ENCODE measurements at places on chromosomes 6 and 20.
A peak's percentile ranks its signal among the peaks of the same experiment; 100 is the strongest.

DNA sequence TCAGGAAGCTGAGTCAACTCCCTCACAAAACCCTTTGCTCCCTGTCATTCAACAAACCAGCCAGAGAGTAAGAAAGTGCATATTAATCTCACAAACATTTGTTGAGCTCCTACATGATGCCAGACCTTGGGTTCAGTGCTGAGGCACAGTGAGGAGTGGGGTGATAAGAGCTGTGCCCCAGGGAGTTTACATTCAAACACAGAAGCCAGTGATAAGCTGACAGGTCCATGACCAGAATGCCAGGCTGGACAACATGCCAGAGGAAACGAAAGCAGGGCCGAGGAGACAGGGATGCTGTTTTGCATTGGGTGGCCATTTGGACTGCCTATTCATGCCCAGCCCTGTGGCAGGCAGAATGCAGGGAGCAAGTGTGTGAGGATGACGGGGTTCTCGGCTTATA lies 76.7 kb downstream of the LRFN2 start:
- DNase-seq: no peak

DNA sequence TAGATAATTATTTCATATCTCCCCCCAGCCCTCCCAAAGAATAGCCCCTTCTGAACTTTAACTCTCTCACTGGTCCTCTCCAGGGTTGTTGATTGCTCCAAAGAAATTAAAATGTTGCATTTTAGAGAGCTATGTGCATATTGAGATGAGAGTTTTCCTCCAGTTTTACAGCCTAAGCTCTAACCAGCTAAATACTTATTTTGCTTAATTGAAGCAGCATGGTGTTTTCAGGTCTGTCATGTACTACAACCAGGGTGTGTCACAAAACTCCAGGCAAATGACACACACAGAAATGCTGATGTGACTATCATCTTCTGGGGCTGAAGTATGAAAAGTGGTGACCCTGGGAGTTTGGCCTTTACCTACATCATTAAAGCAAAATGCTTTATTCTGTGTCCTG lies 196.8 kb upstream of the STXBP5 start:
- DNase-seq: no peak

- DNase-seq: no peak
Observed at GRCh38 chr6:142707255-142707654, 237.7 kb downstream of the HIVEP2 start.

GRCh38 chr6:154356690-154357089 lies at the start of gene IPCEF1:
Gene IPCEF1, minus strand, starts transcription at chr6:154356803. Its CDS starts 90,856 bp downstream, at chr6:154265947.
- DNase-seq: no peak

GRCh38 chr6:33567836-33568235 lies 12.2 kb downstream of the BAK1 start:
- DNase-seq: no peak

- DNase-seq: peak; percentile 79
Observed at GRCh38 chr6:134240665-134241431, 77.1 kb downstream of the SGK1 start.

DNA sequence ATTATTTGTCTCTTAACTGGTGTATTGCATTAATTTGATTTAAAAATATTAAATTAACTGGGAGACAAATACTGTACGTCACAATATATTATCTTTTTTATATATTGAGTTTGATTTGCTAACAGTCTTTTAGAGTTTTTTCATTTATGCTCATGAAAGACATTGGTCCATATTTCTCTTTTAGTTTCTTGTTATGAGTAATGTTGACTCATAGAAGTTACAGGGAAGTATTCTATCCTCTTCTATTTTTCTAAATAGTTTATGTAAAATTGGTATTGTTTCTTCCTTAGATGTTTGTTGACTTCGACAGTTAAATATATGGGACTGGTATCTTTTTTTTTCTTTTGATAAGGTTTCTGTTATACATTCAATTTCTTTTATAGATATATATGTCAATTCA lies 1115.6 kb upstream of the CITED2 start:
- DNase-seq: no peak

DNA sequence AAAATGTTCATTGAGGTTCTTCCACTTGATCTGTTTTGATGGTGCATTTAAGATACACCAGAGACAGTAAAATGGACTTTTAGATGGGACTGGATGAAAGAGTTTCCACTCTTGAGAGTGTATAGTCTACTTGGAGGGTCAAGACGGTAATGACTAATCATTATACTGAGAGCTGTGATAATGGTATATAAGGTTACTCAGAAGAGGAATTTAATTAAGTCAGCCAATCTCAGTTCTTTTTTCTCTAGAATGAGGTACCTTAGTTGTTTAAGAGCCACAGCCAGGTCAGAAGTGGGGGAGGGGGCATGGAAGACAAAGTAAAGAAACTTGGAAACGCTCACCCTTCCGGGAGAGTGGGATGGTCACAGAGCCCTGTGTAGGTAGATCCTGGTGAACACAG lies 123.9 kb downstream of the MAP3K4 start:
- DNase-seq: no peak

DNA sequence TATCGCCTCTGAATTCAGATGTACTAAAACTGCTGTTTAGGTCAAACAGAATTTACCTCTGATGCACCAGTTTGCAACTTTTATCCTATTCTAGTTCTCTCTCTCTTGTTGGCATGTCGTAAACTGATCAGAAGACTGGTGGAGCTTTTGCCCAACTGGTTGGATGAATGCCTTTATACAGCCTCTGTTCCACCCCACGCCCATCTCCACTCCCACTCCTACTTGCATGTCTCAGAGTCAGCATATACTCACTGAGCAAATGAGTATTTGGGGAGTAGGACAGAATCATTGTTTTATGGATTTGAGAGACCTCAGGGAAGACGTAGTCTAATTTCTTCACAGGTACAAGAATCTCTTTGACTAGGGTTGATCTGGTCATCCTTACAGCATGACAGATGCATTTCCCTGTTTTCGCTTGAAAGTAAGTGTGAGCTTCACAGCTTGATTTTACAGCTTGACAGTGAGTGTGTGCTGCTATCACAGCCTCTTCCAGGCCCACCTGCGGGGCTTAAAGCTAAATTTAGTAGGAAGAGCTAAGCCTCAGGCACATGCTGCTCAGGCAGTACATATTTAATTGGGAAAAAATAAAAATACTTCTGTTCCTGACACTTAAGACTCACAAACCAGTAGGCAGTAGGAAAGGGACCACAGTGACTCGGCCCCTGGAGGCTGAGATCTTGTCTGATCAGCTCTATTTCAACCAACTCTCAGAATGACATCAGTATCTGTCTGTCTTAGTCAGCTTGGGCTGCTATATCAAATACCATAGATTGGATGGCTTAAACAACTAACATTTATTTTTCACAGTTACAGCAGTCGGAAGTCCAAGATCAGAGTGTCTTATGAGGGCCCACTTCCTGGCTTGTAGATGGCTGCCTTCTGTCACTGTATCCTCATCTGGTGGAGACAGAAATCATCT lies 30.4 kb downstream of the TRMT6 start:
- peak; percentile 54 for DNase-seq

DNA sequence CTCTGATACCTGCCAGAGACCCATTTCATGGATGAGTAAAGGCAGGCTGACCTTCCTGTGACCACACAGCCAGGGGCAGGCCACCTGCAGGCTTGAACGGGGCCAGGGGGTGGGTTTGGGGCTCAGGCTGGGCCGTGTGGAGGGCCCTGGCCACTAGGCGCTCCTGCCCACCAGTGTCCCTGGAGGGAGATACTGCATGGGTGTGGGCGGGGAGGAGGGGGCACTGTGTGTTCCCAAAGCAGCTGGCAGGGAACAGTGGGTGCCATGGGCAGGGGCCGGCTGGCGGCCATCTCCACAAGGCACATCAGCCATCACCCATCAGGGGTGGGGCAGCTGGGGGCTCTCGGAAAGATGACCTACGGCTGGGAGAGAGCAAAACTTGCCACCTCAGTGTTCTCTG lies 15.4 kb downstream of the SRC start:
- DNase-seq: no peak

GRCh38 chr6:38638941-38639497 lies 710 bp downstream of the BTBD9 start:
- DNase-seq: peak; percentile 81

DNA sequence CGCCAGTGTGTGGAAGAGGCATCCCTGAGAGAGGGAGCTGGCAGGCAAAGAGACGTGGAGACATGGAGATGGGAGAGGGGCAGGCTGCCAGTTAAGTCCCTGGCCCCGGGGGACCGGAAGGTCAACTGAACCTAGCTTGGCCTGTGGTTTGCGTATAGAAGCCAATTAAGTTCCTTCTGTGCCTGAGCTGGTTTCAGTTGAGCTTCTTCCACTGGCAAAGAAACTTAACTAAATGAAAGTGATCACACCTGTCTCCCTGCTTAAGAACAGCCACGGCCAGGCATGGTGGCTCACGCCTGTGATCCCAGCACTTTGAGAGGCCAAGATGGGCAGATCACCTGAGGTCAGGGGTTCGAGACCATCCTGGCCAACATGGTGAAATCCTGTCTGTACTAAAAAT lies 26.7 kb upstream of the NNAT start:
- no peak for DNase-seq

GRCh38 chr20:58973179-58973578 lies 7.9 kb upstream of the NELFCD start:
- DNase-seq: no peak

DNA sequence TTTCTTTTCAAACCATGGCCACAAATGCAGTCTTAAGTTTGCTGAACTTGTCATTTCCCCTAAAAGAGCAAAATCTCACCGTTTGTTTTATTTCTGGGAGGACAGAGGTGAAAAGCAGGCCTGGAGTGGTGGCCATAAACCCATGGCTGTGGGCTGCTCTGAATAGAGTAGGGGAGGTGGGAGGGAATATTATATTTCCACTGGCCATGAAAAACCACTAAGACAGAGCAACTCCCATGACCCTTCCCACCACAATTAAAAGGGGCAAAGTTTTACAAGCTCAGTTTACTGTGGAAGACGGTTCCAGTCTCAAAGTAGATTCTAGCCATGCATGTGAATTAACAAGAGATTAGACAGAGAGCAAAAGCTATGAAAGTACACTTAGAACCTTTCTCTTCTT lies 59.0 kb downstream of the IYD start:
- no peak for DNase-seq

DNA sequence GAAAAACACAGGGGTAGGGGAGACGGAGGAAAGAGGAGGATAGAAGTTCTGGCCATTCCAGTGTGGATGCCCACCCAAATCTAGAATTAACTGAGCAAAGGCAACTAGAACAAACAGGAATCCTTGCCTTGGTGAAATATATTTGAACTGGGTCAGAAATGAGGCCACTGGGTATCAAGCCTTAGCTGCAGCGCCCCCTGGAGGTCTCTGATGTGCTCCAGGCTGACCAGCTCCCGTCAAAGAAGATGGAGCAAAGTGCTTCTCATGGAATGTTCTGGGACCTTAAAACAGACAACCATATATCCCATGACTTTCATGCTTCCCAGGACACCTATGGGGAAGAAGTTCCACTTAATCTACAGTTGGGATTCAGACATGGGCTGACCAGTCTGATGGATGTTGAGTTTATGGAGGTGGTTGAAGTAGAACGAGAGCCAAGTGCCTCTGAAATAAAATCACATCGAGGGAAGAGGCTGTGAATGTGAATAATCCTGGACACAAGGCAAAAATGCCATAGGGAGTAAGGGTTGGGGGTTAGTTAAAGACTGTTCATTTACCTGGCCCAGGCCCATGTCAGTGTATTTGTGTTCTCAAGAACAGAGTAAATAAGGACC lies 50.4 kb downstream of the HLA-DPB1 start:
- DNase-seq: peak; percentile 83

DNA sequence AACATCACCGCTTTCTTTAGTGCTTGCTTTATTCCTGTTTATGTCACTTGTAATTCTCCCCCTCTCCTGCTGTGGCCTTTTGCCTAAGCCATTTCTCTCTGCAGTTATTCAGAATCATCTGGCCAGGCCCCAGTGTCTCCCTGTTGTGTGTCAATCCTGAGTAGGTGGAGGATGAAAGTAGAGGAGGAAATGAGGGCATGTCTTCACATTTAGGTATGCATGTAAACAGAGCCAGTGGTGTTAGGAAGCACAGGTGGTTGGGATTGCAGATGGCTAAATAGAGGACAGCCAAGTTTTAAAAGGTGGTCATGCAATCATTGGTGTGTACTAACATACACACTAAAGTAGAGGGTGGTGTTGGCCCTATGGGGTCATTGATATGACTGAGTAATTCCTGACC lies 5.2 kb downstream of the PRSS35 start:
- no peak for DNase-seq

DNA sequence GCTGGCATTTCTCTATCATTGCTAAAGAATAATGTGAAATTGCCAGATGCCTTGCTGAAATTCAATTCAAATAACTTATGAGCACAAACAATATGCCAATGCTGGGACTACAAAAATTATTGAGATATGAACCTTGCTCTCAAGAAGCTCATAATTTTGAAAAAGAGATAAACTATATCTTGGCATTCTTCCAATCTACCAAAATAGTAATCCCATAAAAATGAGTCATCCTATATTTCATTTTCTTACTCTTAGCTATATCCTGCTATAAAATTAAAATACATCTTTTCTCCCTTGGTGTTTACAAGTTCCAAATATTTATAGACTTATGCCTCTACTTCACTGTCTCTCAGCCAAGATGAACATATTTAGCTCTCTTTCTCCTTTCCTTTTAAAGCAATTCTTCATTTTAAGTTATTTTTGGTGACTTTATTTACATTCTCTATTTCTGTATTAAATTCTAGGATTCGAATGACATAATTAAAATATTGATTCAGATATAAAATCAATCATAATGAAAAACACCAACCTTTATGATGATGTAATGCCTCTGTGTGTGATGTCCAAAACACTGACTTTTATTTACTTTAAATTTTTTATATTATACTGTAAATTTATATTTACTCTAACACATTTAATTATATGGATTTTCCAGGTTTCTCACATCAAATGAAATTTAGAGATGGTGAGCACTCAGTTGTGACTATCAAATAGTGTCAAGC lies 152.6 kb downstream of the CDK19 start:
- no peak for DNase-seq

GRCh38 chr6:136252441-136252840 lies 2.3 kb upstream of the MTFR2 start:
- DNase-seq: no peak

GRCh38 chr6:54614499-54615195 lies 231.9 kb upstream of the FAM83B start:
- DNase-seq: no peak

DNA sequence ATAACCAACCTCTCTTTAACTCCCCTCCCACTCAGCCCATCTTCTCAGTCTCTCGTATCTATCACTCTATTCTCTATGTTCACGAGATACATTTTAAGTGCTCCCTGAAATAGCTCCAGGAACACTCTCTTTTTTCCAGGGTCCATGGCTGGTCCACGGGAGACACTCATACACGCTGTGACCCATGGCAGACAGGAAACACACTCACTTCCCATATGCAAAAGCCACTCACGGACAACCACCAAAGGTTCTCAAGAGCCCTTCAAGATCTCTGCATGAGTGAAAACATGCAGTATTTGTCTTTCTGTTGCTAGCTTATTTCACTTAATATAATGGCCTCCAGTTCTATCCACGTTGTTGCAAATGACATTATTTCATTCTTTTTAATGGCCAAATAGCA lies 71.4 kb upstream of the PCSK2 start:
- no peak for DNase-seq
